ENCODE measurements at places on chromosomes 5 and 9.
A peak's percentile ranks its signal among the peaks of the same experiment; 100 is the strongest.

GRCh38 chr9:86580688-86581087 lies 226.5 kb upstream of the TUT7 start:
- DNase-seq: no peak

DNA sequence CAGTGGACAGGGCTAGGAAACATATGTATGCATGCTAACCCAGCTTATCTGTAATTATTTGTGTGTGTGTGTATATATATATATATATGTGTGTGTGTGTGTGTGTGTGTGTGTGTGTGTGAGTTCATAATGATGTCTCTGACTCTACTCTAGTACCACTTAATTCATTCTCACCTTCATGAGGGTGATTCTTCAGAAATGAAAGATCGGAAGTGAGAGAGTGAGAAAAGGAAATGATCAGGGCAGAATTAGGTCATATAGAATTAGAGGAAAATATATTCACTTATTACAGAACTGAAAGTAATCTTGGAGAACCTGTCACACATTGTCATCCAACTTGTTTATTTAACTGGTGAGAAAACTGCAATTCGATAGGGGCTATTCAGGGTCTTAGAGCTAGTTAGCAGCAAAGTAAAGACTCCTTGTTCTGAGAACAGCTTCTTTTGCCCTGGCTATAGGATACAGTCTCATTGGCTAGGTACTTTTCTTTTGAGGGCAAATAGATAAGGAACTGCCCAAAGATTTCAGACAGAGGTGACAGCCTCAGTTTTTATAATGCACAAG lies 58.8 kb downstream of the C9orf153 start:
- DNase-seq: no peak

GRCh38 chr9:96068511-96068910 lies 193.0 kb downstream of the ERCC6L2 start:
- DNase-seq: no peak

- DNase-seq: no peak
Measured at GRCh38 chr9:93592643-93593021, 16.2 kb downstream of the PHF2 start.

- DNase-seq: no peak
Measured at GRCh38 chr5:38548064-38548759, 8.2 kb downstream of the LIFR start.

- DNase-seq: peak; percentile 64
Measured at GRCh38 chr5:126446498-126447224, 23.5 kb downstream of the GRAMD2B start.

DNA sequence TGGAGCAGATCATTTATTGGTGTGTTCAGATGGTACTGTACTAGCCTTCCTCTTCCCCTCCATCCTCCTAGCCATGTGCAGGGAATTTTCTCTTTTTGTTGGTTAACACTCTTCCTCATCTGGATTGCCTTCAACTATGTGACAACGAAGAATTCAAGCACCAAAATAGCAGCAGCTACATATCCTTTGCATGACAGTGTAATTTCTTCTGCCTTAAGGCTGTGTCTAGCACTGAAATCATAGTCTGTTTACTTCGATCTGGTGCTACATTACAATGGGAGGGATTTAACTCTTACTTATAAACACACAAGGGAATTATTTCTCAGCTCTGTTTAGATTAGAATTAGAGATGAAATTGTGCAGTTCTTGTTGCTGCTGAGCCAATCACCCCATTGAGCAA lies 260.4 kb downstream of the ARL15 start:
- no peak for DNase-seq
